ENCODE measurements at places on chromosomes 11 and 22.

GRCh38 chr22:19597399-19597735 is 73.2 kb upstream of the CLDN5 start:
- DNase-seq, result peak; percentile 22

DNA sequence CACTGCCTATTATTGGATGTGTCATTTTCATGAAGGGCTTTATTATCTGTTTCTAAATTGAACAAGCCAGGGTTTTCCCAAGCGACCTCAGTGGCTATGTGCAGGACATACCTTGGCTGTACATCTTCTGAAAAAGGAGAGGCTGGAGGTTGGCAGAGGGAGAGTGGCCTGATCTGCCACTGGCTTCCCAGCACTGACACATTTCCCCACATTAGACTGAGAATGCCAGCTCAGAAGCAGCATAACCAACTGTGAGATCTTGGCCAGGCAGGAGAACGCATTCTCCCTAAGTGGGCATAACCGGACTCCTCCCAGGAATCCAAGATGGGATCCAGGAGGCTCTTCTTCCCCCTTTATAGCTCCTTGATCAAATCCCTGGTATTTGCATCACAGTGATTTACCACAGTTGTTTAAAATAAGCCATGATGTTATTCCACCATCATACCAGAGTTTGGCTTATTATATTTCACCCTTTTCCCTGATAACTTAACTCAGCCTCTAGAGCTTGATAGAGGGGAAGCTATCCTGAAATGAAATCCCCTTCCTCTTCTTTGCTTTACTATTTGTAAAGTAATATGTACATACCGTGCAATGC is 33.8 kb downstream of the AMOTL1 start:
- no peak for DNase-seq

- DNase-seq, result no peak
Observed at GRCh38 chr11:85740481-85741400, 54.7 kb upstream of the CCDC89 start.

DNA sequence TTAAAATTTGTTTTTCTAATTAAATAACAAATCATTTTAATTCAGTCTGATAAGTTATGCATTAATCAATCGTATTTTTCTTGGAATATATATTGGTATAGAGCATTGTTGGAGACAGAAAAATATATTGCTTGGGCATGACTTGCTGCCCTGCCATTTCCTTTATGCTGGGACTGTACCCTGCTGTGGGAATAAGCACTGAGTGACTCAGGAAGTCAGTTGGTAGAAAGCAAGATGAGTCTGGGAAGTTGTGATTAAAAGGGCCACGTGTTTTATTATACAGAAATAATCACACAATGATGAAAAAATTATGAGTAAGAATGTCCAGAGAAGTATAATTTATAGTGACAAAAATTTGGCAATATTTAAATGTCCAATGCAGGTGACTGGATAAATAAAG is 139.5 kb downstream of the KIF18A start:
- no peak for DNase-seq

DNA sequence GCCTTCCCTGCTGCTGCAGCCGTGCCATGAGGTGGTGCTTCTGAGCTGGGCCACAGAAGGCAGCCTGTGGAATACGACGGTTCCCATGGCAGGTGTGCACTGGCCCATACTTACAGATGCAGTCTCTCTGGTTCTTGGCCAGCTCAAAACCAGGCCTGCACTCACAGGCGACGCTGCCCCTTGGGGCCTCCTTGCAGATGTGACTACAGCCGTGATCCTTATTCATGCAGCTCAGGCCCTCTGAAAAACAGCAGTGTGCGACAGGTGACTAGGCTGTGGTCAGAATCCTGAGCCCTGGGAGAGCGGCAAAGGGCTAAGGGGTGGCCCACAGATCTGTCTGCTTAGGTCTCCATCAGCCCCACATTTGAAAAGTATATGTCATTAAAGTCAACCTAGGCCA is 22.1 kb downstream of the SCUBE2 start:
- no peak for DNase-seq

DNA sequence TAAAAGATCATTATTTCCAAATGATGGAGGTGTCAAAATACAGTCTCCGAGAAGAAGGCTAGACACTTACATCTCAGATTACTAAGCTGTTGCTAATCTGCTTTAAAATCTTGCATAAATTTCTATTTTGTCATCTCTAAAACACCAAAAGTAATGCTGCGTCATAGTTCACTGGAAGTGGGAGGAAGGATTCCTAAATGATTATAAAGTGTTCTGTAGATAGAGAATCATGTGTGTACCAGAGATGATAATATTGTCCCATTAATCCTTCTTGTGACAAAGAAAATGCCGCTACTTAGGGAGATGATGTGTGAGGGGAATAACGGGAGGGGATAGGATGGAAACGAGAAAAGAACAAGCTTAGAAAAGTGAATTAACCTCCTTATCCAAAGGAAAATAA is 268.6 kb downstream of the JRKL start:
- no peak for DNase-seq

- no peak for DNase-seq
Observed at GRCh38 chr22:17726006-17726927, 48.0 kb downstream of the BID start.

DNA sequence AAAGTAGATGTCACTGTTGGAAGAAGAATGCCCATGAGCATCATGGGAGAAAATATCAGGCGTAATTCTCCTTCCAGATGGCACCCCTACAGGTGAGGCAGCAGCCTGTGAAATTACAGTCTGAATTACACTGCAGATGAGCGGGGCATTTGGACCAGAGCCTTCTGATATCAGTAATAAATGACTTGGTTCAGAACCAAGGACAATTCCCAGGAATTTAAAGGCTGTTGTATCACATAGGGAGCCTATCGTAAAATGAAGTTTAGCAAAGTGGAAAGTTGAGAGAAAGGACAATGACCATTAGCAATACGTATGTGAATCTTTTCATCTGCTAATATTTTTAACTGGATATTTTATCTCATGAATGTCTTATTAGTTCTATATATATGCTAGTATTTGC is 61.3 kb downstream of the PRMT3 start:
- no peak for DNase-seq

- DNase-seq, result no peak
Observed at GRCh38 chr11:84780689-84781293, 846.4 kb downstream of the DLG2 start.

- no peak for DNase-seq
Observed at GRCh38 chr11:45179686-45180178, 33.3 kb downstream of the PRDM11 start.

DNA sequence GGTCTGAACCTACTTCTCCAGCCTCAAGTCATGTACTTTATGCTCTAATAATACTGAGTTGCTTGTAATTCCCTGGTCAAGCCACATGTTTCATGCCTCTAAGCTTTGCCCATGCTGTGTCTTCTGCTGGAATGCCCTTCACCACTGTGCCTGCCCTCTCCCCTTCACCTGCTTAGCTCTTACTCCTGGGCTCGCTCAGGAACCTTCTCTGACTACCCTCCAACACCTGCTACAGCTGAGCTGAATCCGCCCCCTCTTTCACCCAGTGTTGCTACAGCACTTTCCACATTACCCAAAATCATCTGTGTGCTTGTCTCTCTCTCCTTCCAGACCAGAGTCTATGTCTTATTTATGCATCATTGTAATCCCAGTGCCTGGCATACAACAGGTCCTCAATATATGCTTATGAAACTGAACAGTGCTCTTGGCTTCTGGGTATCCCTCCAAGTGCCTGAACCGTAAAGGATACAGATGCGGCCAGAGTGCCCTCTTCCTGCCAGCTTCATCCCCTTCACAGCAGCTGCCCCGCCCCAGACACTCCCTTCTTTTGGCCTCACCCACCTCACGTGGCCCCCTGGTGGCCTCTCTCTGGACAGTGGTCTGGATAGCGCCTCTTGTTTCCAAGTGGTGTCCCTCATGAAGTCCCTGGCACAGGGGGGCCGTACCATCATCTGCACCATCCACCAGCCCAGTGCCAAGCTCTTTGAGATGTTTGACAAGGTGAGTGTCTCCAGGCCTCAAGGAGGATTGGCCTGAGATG is 7.1 kb downstream of the ABCG4 start:
- no peak for DNase-seq

GRCh38 chr22:22932512-22932941 is 44.9 kb downstream of the IGLL5 start:
- no peak for DNase-seq

DNA sequence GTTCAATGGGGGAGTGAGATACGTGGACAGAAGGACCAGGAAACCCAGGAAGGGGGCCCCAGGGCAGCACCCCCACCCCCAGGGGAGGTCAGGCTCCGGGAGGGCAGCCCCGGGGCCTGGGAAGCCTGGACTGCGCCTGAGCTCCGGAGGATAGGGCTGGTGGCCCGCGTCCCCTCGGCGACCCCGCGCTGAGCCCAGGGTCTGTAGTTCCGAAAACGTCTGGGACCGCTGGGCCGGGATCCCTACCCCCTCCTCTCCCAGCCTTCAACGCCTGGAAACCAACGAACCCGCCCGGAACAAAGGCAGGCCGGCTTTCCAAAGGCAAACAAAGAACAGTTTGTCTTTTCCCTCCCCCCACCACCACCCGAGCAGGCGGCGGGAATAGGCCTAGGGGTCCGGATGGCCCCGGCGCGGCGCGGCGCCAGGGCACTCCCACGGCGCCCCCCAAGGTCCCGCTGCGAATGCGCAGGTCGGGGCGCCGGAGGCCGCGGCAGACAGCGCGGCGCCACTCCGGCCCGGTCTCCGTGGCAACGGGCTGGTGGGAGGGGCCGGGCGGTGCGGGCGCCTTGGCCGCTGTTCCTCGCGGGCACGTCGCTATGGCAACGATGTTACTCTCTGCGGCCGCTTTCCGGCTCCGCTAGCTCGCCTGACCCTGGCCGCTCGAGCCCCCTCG is 58.5 kb downstream of the IGLL1 start:
- DNase-seq, result peak; percentile 56

DNA sequence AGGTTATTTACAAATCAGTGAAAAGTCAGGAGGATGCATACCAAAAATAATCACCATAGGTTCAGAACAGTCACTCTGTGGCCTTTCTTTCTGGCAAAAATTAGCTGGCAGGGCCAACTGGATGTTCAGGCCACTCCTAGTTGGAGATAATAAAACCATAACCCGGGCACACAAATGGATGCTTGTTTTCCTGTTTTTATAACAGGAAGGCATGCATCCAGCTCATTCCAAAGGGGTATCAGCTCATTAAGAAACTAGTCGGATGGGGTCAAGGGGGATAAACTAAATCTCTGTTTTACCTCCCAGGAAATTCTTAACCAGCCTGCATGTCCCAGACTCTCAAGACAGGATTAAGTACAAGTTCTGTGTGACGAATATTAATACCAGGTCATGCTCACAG is 81.0 kb downstream of the FBXO7 start:
- DNase-seq, result no peak

DNA sequence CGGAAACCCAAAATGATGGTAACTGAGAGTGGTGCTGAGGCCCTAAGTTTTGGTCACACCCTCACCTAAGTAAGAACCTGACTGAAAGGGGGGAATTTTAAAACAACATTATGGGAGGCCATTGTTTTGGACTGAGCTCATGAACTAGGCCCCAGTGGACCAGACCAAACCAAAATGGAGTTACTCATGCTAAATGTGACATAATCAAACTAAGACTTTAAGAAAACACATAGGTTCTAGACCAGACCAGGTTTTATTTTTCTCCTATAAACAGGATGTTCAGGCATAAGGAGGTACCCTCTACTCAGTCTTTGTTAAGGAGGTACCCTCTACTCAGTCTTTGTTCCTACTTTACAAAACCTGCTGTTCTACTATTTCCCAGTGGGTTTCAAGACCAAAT is 7.4 kb upstream of the EI24 start:
- DNase-seq, result no peak

GRCh38 chr11:75697906-75698581 is 19.6 kb upstream of the MOGAT2 start:
- no peak for DNase-seq

GRCh38 chr11:122851366-122851966 is 13.2 kb downstream of the CRTAM start:
- no peak for DNase-seq

DNA sequence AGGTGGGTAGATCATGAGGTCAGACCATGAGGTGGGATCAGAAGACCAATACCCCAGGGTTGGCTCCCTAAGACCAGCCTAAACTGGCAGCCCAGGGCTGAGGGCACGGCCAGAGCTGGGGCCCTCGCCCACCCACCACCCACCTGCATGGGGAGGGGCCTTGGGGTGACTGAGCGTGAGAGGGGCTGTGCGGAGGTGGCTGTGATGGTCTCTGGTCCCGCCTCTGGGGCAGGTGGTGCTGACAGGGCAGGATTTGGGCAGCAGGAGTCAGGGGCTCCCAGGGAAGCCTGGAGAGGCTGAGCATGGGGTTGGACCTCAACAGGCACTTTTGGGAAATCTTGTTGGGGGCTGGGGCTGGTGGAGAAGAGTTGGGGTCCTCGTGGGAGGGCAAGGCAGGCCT is 39.8 kb upstream of the MUC5AC start:
- no peak for DNase-seq
